ENCODE measurements at places on chromosomes 13 and 19.

DNA sequence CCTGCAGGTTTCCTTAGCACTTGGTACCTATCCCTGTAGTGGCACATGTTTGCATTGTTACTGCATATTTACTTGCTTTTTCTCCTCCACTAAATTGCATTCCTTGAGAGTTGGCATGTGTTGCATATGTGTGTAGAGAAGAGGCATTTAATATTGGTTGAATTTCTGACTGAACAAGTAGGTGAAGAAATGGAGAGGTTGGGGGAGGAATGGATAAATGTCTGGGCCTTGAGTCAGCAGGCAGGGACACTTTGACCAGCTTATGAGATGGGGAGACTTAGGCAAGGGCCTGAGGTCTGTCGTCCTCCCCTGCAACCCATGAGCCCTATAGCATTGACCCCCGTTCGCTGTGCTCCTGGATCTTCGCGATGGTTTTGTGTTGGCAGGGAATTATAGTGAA is 2.0 kb upstream of the GPR18 start:
- peak; percentile 10 for DNase-seq

- no peak for DNase-seq
Observed at GRCh38 chr19:18377026-18377425, 8.9 kb upstream of the GDF15 start.

DNA sequence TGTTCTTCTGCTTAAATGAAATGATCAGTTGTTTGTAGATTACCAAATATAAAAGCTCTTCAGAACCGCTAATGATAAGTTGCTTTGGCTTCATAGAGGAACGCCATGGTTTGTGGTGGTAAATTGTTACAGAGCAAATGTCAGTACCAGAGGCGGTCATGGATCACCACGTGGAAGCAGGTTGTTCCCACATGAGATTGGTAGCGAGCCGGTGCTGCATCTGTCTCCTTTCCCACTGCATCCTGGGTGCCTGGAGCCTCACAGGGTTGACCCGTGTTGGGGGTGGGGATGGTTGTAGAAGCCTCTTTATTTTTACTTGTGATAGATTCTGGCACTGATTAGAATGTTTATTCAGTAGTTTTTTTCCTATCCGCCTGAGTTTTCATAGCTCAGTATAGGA is 14.7 kb downstream of the GARRE1 start:
- no peak for DNase-seq

DNA sequence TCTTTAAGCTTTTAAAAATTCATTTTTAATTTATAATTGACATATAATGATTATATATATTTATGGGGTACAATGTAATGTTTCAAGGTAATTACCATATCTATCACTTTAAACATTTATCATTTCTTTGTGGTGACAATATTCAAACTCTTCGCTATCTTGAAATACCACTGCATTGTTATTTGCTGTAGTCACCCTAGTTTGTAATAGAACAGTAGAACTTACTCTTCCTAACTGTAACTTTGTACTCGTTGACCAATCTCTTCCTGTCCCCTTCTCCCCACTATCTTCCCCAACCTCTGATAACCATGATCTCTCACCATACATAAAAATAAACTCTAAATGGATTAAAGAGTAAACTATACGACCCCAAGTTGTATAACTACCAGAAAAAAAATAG is 20.4 kb downstream of the COG6 start:
- no peak for DNase-seq

DNA sequence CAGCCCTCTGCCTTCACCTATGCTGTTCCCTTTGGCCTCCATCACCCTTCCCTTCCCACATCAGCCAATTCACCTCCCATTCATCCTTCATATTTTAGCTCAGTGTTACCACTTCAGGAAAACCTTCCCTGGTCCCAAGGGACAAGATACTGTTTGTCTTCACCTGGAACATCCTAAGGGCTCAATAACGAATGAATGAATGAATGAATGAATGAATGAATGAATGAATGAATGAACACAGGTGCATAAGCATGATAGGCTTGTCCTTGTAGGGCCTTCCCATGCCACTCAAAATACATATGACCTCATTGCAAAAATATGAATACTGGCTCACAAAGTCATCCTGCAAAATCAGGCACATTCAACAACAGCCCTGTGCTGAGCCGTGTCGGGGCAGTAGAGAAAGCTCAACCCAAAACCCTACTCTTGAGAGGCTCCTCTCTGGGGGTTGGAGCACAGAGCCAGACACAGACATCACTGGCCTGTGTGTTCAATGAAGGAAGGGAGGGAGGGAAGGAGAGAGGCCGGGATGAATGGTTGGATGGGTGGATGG is 33.7 kb upstream of the TPM4 start:
- no peak for DNase-seq

GRCh38 chr13:50552424-50552966 is 291.0 kb downstream of the DLEU7 start:
- no peak for DNase-seq

- no peak for DNase-seq
Observed at GRCh38 chr19:33205531-33206260, 11.6 kb downstream of the LRP3 start.

DNA sequence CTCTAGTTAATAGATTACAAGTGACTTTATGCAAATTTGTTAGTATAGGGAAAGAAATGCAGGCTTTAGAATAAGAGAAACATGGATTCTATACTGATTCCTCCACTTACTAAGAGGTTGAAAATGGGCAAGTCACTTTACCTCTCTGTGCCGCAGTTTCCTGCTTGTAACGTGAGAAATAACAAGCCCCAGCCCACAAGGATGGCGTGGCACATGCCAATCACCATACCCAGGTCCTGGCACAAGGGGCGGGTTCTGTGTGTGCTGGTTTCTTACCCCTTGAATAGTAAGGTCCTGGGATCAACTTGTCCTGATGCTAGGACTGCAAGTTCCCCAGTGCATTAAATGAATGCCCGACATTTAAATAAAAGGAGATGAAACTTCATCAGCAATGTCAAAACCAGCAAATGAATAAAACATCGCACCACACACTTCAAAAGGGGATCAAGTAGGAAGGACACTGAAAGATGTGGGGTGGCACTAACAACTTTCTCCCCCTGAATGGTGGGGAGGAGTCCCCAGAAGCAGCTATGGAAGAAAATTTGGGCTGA is 7.9 kb upstream of the SIGLEC9 start:
- DNase-seq = no peak

DNA sequence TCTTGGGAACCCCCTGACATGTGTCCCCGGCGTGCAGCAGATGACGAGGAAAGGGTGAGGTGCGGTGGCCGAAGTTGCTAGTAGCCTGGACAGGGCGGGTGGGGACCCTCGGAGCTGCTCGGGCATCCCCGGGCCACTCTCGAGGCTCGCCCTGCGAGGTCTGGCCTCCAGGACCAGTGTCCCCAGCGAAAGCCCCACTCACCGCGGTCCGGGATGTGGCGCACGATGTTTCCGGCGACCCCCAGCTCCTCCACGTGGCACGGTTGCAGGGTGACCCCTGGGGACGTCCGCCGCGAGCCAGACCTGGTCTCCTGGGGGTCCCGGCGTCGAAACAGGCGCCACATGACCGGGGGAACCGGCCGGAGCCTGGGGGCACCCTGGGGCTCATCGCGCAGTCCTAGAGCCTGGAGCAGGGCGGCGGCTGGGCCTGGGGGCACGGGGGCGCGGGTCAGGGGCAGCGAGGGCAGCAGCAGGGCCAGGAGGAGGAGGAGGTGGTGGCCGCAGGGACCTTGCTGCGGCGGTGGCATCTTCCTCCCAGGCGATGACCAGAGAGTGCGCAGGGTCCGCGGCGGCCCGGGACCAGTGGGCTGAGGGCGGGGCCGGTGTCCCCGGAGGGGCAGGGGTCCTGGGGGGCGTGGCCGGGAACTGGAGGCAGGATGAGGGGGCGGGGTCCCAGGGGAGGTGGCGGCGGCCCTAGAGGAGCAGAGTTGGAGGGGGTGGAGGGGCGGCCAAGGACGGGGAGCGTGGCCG is 26.0 kb downstream of the CERS1 start:
- no peak for DNase-seq

- DNase-seq = no peak
Observed at GRCh38 chr19:6278740-6279619, 795 bp downstream of the MLLT1 start.

- no peak for DNase-seq
Observed at GRCh38 chr13:98273067-98273823, 96.2 kb upstream of the RNF113B start.

- DNase-seq = peak; percentile 38
Observed at GRCh38 chr19:16185768-16186123, 536 bp downstream of the FAM32A start.

- DNase-seq = no peak
Observed at GRCh38 chr13:111339366-111340143, 19.1 kb downstream of the TEX29 start.

- DNase-seq = no peak
Observed at GRCh38 chr19:49639401-49640112, 386 bp downstream of the RRAS start.

DNA sequence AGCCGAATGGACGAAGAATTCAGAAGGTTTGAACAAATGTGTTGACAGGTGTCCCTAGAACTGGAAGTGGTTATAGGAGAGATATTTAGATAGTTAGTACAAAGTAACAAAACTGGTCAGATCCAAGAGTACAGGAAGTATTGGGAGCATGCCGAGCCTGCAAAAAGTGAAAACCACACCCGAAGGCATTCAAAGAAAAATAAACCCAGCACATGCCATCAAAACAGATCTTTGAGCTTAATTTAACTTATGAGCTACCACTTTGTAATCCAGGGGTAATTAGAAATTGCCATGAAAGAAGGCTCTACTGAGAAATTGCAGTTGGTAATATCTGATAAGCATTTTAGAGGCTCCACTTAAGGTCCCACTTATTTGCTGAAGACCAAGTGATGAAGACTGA is 214.2 kb downstream of the DNAJC15 start:
- DNase-seq = no peak

- no peak for DNase-seq
Observed at GRCh38 chr13:113972451-113973217, 1.2 kb downstream of the C13orf46 start.

DNA sequence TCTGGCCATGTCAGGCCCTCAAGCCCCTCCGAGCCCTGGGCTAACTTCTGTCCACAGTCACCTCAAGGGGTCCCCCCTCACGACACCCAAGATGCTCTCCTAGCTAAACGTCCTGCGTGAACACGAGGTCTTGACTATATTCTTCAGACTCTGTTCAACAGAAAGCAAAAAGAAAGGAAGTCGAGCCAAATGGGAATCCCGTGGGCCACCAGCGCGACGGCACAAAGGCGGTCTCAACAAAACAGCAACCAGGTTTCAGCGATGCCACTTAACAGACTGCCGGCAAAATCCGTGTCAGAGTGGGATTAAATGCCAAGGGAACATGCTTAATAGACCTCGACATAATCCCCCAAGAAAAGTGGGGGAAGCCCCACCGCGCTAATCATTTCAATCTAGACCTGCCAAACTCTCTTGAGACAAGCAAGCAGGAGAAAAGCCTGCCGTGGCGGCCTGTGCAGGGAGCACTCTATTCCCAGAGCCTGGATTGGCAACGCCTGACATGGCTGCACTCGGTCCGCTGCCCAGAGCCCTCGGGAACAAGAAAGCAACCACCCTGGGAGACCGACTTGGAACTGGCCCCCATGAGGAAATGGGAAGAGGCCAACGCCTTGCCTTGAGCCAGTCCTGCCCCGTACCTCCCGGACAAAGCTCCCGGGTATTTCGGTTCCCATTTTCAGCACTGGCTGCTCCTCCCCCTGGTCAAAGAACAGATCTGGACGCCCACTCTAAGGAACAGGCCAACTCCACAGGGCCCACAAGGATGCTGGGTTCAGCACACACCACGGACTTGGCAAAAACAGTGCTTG is 16.0 kb downstream of the ZC3H4 start:
- no peak for DNase-seq

DNA sequence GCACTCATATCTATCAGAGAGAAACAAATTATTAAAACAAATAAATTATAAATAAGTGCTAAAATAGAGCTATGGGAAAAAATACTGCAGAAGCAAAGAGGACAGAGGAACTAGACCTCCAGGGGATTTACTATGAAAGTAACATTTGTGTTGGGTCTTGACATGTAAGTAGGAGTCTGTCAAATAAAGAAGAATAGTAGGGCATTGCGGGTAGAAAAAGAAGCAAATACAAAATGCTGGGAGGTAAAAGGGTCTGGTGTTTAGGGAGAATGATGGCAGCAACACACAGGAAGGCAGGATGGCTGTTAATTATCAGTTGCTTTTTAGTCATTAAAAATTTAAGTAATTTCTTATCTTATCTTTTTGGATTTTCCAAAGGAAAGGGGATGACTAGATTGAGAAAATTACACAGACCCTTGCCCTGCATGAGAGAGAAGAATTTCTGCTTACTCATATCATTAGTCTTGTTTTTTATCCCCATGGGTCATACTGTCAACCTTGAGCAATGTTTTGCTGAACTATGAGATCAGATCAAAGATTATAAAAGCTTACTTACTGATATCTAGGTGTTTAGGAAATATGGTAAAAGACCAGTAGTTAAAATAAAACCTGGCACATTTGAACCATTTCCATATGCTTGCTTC is 472.7 kb downstream of the DIAPH3 start:
- DNase-seq = no peak

DNA sequence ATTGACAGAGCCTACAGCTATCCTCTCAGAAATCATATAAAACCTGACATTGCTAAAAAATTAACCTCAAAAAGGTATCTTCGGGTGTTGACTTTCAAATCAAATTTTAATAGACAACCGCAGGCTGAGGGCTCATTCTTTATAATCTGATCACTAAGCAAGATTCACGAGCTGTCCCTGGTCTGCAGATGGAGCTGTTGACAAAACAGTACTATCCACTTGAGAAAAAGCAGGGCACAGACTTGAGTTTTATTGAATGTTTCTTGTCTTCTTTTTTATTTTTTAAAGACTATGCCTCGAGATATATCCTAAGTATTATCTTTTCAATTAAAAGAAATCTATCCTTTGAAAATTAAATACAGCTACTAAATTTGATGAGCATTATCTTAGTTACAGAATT is 540.5 kb downstream of the PCDH9 start:
- DNase-seq = no peak

DNA sequence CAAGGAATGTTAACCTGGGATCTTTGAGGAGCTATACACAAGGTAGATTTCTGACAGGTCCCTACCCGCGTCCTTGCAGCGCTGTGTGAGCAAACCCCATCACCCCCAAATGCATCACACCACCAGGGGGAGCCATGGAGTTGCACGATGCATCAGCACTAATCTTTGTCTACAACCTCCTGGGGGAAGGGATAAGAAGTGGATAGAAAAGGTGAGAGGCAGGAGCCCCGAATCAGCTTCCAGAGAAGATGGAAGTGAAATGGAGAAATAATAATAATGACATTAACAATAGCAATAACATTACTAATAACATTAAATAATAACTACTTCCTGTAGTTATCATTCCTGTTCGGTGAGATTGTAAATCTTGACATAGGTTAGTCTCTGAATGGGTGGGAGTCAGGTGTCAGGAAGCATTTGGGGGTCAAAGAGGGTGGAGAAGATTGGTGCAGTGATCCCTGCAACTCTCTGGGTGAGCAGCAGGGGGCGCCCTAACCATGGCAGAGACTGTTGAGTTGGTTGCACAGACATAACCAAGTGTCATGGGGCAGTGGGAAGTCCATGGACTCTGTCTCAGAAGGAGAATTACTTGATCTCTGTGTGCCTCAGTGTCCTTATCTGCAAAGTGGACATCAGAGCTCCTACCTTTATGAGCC is 16.5 kb downstream of the SIGLEC7 start:
- peak; percentile 29 for DNase-seq

GRCh38 chr13:84566780-84567179 is 684.5 kb upstream of the SLITRK1 start:
- no peak for DNase-seq

GRCh38 chr13:72643311-72643989 is 84.0 kb downstream of the MZT1 start:
- peak; percentile 18 for DNase-seq

GRCh38 chr19:17394891-17395415 is 957 bp upstream of the CCDC194 start:
- DNase-seq = peak; percentile 81
